IPS DF 6.9 (cell line): ENCODE measurements at places on chromosomes 5 and 9.

DNA sequence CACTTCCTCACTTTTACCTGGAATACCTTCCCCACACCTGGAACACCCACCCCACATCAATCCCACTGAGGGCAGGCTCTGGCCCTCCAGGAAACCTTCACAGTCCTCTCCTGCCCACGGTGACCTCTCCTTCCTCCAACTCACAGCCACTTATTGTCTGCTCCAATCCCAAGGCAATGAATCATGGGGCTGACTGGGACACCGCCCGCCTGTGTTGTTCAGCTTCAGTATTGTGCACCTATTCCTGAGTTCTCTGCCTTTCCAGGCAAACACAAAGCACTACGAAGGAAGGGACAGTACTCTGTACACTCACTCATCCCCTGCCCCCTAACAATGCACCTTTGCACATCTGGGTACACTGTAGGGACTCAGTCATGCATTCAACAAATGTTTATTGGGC lies 7.3 kb downstream of the PCDH1 start:
- DNase-seq = no peak

DNA sequence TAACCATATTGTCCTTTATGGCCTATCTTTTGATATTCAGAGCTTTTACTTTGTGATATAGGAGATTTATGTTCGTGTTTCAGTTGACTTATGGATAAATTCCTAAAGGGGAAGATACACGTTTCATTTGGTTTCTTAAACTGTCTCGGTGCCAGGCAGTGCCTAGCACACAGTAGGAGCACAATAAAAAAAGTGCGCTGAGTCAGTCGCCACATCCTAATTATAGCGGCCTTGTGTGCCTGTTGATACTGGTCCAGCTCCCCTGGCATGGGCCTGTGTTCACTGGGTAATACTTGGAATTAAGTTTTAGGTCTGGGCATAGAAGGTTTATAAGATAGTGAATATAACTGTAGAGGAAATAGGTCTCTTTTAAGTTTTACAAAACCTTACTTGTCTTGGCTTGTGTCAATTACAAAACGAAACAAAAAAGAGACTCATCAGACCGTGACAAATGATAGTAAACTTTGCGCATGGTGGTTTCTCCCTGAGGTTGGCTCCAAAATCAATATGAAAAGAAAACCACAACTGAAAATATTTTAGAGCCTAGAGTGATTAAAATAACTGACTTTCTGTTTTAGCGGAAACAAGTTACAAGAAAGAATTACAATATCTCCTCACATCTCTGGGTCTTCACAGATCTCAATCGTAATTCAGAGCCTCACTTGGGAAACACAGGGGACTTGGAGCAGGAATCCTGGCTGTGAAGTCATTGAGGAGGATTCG lies 84.8 kb downstream of the MVB12B start:
- DNase-seq = no peak

- no peak for DNase-seq
Measured at GRCh38 chr5:97751540-97751939, 568.5 kb upstream of the RIOK2 start.

- no peak for DNase-seq
Measured at GRCh38 chr5:79982136-79982535, 8.9 kb downstream of the MTX3 start.

DNA sequence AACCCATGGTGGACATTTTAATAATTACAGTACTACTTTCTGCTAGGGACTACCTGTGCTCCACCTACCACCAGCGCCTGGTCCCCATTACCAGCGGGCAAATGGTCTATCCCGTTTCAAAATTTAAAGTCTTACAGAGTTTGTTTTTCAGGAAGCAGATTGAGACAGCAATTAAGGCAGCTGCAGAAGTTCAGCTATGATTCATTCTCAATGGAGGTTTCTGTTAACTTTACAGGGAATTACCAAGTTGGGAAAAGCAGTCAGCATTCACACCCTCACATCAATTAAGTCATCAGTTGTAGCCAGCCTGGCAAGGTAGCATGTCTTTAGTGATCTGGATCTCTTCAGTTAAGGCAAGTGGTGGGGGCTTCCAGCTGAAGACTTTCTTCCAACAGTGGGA lies 410.6 kb upstream of the DAB2 start:
- no peak for DNase-seq

DNA sequence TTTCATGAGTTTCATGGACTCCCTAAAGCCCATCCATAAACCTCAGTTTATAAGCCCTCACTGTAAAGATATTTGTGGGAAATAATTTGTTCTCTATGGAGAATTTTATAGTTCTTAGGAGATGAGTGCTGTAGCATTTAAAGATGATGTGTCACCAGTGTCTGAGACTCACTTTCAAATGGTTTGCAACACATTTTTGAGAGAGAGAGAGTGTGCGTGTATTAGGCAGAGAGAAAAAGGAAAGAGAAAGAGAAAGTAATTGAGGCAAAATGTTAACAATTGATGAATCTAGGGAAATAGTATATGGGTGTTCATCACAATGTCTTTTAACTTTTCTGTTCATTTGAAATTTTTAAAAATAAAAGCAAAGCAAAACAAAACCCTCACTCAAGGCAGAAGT lies 479.0 kb downstream of the ZSWIM6 start:
- DNase-seq = no peak

- DNase-seq = peak; percentile 77
Measured at GRCh38 chr5:163695830-163696578, 190.6 kb downstream of the MAT2B start.

DNA sequence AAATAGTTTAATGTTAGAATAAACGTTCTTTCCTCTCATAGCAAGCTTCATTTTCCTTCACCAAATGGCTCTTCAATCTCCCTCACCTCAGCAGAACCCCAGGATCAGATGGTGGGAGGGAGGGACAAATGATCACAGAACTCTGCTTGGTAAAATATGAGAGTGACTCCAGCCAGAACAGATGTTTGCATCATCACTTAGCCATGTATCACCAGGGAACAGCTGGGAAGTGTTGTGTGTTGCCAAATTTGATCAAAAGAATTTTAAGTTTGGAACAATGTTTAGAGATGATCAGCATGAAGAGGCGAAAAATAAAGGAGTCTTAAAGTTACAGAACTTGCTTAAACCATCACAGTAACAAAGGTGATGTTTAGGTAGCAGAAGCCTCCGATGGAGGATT lies 115.7 kb downstream of the FRMD3 start:
- no peak for DNase-seq

- DNase-seq = no peak
Measured at GRCh38 chr5:134873494-134873893, 677 bp upstream of the TXNDC15 start.

GRCh38 chr9:91419222-91420191 lies 4.1 kb downstream of the NFIL3 start:
- no peak for DNase-seq

DNA sequence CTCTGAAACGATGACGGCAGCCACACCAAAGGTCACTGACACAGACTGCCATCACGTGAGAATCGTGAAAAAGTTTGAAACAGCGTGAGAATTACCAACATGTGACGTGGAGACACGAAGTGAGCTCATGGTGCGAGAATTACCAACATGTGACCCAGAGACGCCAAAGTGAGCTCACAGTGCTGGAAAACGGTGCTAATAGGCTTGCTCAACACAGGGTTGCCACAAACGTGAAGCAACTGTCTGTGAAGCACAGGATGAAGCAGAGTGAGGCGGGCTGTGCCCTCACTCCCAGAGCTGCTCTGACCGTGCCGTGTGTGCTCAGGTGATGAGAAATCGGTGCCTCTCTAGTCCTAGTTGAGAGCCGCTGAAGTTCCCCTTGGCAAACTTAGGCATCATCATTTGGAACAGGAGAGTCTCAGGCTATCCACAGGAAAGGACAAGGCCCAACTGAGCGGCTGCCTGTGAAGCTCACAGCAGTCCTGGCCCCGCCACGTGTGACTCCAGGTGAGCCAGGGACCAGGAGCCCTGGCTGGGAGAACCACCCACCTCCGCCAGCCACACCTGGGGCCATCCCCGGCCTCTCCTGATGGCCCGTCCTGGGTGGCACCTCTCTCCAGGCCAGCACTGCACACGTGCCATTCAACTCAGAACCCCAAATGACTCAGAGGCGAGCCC lies 29.8 kb upstream of the SLC6A3 start:
- no peak for DNase-seq

GRCh38 chr5:158514319-158514985 lies 585.3 kb downstream of the EBF1 start:
- no peak for DNase-seq

GRCh38 chr9:137227054-137227852 lies at the start of gene RNF224:
Gene RNF224, plus strand, starts transcription at chr9:137227502. Its CDS starts 834 bp downstream, at chr9:137228336.
- DNase-seq = no peak

GRCh38 chr5:12315461-12315860 lies 411.2 kb upstream of the CTNND2 start:
- DNase-seq = no peak

GRCh38 chr5:180329606-180330269 lies 23.4 kb downstream of the GFPT2 start:
- DNase-seq = no peak

- no peak for DNase-seq
Measured at GRCh38 chr9:135732569-135733257, 30.7 kb downstream of the KCNT1 start.

GRCh38 chr9:127931092-127931881 lies 710 bp upstream of the PIP5KL1 start:
- DNase-seq = no peak

- DNase-seq = no peak
Measured at GRCh38 chr5:139676951-139677735, 29.0 kb downstream of the CXXC5 start.

DNA sequence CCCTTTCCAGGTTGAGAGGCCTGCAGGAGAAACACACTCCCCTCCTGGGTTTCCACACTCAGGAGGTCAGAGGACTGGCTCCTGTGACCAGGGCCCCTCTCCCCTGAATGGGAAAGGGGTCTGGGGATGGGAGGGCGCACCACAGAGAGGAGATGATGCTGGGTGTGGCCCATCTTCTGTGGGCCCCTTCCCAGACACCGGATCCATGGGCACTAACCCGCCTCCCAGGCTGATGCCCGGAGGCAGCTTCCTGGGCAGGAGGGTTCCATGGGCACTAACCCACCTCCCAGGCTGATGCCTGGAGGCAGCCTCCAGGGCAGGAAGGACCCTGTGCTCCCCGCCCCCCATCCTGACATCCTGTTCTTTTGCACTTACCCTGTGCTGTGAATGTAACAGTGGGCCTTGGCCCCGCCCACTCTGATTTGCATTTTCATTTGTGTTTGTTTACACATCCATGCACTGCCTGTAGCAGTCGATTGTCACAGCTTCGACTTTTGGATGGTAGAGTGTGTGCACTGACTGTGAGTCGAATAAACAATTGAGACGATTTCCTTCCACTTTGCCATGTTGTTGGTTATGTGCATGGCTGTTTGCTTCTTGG lies 9.3 kb upstream of the DOLPP1 start:
- peak; percentile 74 for DNase-seq

GRCh38 chr9:114532561-114533237 lies 27.4 kb upstream of the WHRN start:
- no peak for DNase-seq

DNA sequence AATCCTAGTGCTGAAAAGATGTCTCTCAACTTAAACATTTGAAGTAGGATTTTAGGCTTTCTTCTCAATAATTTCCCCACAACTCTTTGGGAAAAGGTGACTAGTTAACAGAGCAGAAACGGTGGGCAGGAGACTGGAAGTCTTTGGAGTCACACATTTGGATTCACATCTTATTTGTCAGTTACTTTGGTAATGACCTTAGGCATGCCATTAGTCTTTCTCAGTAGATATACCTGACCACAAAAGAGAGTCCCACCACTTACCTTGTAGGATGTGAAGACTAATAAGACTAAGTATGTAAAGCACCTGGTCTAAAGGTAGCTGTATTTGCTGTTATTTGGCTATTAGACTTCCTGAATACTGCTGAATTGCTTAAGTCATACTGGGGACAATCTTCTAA lies 35.4 kb downstream of the DAP start:
- no peak for DNase-seq

DNA sequence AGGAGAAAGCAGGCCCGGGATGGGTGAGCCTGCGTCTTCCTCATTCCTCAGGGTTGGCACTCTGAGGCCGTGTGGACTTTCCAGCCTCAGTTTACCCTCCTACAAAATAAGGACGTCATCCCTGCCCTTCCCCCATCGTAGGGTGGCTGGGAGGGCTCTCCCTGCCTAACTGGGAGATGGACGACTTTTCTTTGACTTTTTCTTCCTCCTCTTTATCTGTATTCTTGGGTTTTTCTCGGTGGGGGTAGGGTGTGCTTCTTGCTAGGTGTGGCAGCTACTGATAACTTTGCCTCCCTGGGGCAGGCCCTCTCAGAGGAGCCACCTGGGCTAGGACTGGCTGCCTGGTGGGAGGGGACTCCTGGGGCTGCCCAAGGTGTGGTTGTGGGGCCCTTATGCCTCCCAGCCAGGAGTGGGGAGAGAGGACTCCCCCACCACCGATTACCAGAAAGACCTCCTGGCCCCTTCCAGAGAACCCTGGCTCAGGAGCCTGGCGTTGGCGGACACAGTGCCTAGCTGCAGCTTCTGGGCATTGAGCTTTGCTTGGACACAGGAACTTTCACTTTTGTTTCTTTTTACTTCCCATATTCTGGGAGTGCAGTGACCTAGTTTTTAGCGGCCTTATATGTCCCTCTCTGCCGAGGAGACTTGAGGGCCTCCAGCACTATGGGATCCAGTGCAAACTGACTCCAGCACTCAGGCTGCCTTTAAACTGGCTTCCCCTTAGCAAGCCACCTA lies 6.1 kb downstream of the GLIPR2 start:
- no peak for DNase-seq

DNA sequence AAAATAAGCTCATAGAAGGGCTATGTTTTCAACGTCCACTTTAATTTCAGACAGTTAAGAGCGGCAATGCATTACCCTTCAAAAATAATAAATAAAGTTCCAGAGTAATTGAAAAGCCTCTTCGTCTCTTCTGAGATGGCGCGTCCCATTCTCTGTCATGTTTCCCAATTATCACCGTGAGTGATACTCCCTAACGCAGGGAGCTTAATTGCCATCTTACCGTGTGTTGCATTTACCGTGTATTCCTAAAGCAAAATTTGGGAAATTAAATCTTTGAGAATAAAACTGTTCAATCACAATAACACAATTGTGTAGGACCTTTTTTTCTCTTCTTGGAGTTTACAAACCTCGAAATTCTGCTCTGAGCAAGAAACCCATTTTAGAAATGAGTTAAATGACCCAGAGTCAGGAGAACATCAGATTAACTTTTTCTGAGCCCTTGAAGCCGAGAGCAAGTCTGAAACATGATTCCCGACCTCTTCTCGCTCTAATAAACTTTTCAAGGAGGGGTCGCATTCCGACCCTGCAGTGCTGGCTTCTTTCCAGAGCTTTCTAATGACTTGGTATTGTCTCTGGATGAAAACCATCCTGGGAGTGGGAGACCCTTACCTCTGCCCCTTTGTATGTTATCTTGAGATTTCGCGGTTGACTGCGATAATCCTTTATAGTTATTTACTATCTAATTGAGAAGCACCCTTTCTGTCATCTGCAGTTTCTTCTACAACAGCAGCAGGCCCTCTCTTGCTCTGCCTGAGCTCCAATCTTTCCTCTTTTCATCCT lies 251.5 kb downstream of the FSTL4 start:
- DNase-seq = no peak
